IPS DF 19.7 (cell line): ENCODE measurements at places on chromosomes 5 and 9.
A peak's percentile ranks its signal among the peaks of the same experiment; 100 is the strongest.

DNA sequence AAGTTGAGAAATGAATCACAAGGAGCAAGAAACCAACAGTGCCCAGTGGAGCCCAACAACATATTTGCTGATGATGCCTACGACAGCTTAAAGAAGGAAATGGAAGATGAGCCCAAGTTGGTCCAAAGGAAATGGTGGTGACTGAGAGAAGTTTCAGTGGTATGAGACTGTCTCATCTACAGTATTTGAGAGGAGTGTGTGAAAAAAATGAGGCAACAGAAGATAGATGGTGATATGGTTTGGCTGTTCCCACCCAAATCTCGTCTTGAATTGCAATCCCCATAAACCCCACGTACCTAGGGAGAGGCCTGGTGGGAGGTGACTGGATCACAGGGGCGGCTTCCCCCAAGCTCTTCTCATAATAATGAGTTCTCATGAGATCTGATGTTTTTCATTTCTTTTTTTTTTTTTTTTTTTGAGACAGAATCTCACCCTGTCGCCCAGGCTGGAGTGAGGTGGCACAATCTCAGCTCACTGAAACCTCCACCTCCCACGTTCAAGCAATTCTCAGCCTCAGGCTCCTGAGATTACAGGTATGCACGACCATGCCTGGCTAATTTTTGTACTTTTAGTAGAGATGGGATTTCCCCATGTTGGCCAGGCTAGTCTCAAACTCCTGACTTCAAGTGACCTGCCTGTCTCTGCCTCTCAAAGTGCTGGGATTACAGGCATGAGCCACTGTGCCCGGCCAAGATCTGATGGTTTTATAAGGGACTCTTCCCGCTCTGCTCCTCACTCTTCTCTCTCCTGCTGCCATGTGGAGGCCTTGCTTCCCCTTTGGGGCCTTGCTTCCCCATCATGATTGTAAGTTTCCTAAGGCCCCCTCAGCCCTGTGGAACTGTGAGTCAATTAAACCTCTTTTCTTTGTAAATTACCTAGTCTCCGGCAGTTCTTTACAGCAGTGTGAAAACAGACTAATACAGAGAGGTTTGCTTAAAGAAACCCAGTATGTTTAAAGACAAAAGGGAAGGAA is 30.2 kb downstream of the EFCAB9 start:
- DNase-seq, result no peak

GRCh38 chr5:171647904-171648260 is 137.7 kb upstream of the SMIM23 start:
- no peak for DNase-seq

DNA sequence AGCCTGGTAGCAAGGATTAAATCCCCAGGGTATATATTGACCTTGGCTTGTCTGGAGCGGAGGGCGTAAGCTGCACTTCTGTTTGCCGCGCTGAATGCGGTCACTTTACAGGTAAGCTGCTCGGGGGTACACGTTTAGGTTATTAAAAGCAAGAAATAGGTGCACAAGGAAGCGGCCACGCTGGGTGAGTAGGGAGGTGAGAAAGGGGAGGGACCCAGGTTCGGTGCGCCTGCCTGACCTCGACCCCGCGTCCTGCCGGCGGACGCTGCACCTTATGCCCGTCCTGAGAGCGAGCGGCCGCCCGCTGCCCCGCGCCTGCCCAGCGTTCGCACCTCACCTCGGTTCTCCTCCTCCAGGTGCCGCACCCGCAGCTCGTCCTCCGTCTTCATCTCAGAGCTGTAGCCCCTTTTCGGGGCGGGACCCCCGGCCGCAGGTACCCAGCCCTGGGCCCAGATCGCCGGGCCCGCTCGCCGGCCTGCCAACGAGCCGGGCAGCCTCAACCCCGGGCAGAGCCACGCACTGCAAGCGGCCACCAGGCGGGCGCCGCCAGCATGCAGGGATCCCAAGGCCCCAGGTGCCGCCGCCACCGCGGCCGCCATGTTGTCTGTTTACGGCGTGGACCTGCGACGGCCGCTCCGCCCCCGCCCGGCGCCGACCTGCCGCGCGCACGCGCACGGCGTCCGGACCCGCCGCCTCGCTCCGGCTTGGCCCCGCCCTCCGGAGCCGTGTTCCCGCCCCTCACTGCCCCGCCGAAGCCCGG is at the start of gene AUH:
TSS of gene AUH (minus strand) at position 628 of the 760 bp plus-strand sequence. CDS start at position 599, 29 bp downstream.
- DNase-seq, result no peak

DNA sequence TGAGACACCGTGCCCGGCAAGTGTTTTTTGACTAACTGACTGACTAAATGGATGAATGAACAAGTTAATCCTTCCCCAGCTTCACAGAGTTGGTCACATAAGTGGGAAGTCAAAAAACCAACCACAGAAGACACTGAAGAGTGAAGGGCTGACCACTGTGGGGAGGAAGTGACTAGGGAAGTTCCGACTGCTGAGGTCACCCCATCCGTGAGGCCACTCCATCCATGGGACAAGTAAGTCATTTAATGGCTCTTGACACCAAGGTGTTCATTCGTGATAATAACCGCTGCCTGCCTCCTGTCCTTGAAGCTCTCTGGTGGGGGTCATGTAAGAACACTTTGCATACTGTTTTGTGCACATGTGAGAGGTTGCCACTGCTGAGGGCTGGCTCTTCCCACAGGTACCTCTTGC is 22.2 kb upstream of the CXCL14 start:
- no peak for DNase-seq

- DNase-seq, result peak; percentile 64
These were observed 594.1 kb upstream of the BRINP1 start for GRCh38 chr9:119963258-119963797.

- DNase-seq, result no peak
These were observed 322.4 kb downstream of the LRRC70 start for GRCh38 chr5:62900976-62901375.

- DNase-seq, result no peak
These were observed 115.9 kb downstream of the CDC42SE2 start for GRCh38 chr5:131379723-131380122.

- no peak for DNase-seq
These were observed 7.7 kb downstream of the AOPEP start for GRCh38 chr9:94734054-94734754.

DNA sequence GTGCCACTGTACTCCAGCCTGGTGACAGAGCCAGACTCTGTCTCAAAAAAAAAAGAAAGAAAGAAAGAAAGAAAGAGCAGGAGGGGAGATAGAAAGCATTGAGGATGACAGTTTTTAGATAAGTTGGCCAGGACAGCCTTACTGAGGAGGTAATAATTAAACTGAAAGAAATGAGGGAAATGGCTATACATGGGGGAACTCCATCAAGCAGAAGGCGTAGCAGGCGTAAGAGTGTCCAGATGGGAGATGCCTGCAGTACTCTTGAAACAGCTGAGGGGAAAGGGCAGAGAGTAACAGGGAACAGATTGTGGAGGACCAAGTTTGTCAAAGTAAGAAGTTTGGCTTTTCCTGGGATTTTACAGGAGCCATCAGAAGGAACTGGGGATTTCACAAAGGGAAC is 57.5 kb downstream of the HMGCS1 start:
- DNase-seq, result no peak

- DNase-seq, result peak; percentile 25
These were observed 115.4 kb downstream of the HSD17B3 start for GRCh38 chr9:96186591-96187011.

DNA sequence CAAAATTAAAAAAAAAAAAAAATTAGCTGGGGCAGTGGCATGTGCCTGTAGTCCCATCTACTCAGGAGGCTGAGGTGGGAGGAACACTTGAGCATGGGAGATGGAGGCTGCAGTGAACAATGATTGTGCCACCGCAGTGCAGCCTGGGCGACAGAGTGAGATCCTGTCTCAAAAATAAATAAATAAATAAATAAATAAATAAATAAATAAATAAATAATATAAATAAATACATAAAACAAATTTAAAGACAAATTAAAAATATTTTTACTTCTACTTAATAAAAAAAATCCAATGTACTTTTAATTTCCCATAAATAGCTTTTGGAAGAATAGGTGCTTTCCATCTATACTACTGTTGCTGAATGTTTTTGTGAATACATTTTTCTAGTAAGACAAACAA is 598.4 kb upstream of the EDIL3 start:
- DNase-seq, result no peak

- no peak for DNase-seq
These were observed 721.5 kb upstream of the DMAC1 start for GRCh38 chr9:8521112-8521511.

DNA sequence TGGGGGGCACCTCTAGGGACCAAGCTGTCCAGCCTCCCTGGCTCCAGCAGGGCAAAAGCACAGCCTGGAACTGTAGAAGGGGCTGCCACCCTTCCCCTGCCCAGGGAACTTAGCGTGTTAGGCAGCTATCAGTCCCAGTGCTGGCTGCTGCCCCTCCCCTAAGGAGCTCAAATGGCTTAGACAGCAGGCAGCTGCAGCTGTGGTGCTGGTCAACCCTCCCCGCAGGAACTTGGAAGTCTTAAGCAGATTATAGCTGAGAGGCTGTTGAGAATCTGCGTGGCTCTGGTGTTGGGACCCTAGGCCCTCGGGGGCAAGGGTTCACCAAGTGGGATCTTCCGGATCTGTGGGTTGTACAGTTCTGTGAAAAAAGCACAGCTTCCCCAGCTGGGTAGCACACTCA is 536.5 kb upstream of the CDH10 start:
- DNase-seq, result no peak

GRCh38 chr5:128825826-128826225 is 139.5 kb upstream of the SLC27A6 start:
- DNase-seq, result no peak

DNA sequence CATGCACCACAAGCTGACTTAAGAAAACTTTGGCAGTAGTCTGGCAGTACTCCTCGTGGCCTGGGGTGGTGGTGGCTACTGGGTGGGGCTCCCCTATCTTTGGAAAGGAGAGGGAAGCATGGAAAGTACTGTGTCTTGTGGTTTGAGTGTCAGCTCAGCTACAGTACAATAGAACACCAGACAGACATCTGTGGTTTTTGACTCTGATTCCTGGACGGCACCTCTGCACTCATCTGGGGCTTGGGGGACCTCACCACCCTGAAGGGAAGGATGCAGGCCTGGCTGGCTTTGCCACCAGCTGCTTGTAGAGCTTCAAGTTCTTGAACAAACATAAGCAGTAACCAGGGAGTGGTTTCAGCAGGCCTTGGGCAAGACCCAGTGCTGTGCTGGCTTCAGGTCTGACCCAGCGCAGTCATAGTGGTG is 40.6 kb downstream of the TNFSF8 start:
- DNase-seq, result no peak

GRCh38 chr9:121720311-121721057 is 69.0 kb downstream of the DAB2IP start:
- no peak for DNase-seq

DNA sequence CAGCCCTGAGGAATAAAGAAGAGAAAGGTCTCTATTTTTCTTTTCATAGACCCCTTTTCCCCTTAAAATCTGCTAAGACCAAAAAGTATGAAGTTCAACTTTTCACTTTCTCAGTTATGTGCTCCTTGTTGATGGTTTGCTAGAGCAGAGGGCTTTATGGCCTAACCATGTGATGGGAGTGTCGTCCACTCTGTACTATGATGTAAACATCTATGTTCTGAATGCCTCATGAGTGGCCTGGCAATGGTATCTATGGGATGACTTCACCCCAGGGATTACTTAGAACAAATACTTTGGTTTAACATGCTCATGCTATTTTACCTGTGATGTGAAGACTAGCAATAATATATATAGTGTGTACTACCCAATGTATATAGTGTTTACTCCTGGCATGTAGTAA is 43.7 kb upstream of the MIER3 start:
- no peak for DNase-seq

DNA sequence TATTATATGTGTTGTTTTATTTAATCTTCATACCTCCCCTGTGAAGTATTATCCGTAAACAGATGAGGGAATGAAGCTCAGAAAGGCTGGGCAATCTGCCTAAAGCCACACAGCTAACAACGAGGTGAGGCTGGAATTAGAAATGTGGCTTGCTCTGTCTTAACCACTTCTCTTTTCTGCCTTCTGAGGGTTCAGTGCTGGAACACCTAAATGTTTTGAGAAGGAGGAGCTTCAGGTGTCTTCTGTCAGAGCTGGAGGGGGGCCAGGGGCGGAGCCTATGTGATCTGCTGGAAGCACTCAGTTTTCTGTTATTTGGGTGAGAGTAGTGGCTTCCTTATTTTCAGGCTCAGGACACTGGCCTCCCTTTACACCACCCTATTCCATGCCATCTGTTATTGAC is 35.0 kb upstream of the ARAP3 start:
- DNase-seq, result no peak

- no peak for DNase-seq
These were observed 1644.5 kb upstream of the NUDT12 start for GRCh38 chr5:105207066-105207465.

DNA sequence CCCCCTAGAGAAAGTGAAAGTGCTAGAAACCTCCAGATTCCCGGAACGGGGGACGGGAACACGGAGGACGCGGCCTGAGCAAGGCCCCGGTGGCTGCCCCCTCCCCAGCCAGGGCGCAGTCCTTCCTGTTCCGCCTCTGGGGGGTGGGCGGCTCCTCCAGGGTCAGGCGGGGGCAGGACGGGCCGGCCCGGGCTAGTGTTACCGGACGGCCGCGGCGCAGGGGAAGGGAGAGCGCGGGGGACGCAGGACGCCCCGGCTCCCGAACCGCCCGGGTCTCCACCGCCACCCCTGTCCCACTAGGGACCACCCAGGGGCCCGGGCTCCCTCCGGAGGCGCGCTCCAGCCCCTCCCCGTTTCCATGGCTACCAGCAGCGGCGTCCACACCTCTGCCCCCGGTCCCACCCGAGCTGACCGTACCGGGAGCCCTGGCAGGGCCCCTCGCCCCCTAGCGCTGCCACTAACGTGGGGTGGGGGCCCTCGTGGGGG is 579 bp downstream of the SLC12A7 start:
- DNase-seq, result no peak

GRCh38 chr9:69554945-69555344 is 117.2 kb downstream of the APBA1 start:
- DNase-seq, result no peak

DNA sequence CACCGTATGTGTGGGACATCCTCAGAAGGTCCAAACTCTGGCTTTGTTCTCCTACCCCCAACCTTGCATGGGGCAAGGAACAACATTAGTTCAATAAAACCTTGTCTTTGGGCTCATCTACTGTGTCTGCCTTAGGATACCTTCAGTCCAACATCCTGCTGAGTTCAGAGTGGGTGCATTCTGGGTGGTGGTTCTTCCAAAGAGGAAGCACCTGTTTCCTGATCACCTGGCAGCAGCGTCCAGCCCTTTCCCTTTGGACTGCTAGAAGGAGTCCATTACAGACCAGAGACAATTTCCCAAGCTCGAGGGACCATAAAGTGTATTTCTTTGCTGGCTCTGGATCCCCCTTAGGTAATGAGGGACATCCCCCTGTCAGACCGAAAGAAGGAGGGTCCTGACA is 154.1 kb downstream of the SEMA6A start:
- no peak for DNase-seq

- no peak for DNase-seq
These were observed 68.6 kb upstream of the LMX1B start for GRCh38 chr9:126545106-126545505.

DNA sequence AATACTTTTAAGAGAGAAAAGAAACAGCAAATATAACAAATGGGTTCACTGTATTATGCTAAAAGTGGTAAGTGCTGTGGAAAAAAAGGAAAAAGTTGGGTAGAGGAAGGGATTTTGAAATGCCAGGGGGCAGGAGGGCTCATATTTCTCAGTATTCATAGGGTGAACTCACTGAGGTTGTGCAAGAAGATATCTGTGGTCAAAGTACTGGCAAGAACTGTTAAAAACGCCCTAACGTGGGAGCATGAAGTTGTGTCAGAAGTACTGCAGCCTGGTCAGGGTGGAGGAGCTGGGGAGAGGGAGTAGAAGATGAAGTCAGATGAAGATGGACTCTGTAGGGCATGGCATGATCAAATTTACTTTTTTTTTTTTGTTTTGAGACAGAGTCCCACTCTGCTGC is 31.2 kb upstream of the SLC28A3 start:
- no peak for DNase-seq
